ENCODE measurements at places on chromosomes 6 and 20.

DNA sequence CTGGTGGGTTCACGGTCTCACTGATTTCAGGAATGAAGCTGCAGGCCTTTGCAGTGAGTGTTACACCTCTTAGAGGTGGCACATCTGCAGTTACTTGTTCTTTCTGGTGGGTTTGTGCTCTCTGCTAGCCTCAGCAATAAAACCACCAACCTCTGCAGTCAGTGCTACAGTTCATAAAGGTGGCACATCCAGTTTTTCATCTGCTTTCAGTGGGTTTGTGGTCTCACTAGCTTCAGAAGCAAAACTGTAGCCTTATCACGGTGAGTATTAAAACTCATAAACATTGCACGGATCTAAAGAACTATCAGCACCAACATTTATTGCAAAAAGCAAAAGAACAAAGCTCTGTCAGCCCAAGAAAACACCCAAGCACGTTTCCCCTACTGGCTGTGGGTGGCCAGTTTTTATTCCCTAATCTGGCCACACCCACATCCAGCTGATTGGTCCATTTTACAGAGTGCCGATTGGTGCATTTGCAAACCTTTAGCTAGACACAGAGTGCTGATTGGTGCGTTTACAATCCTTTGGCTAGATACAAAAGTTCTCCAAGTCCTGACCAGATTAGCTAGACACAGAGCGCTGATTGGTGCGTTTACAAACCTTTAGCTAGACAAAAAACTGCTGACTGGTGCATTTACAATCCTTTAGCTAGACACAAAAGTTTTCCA, 3.4 kb upstream of the TMEM14C start:
- H3K36me3 ChIP-seq: peaks cover 15% of the 10 kb centered on the region
- peaks cover 9% of the 10 kb centered on the region for H3K4me1 ChIP-seq
- DNase-seq: no peak
- H3K4me3 ChIP-seq: peak overlapping the region; percentile 58
- no peaks in the 10 kb centered on the region for H3K27me3 ChIP-seq

GRCh38 chr6:79764747-79765146, 133.6 kb downstream of the SH3BGRL2 start:
- H3K36me3 ChIP-seq: no peaks in the 10 kb centered on the region
- H3K4me3 ChIP-seq: no peak overlapping the region
- H3K4me1 ChIP-seq: peaks cover 7% of the 10 kb centered on the region
- no peak overlapping the region for H3K27ac ChIP-seq
- no peaks in the 10 kb centered on the region for H3K27me3 ChIP-seq
- no peak for DNase-seq

DNA sequence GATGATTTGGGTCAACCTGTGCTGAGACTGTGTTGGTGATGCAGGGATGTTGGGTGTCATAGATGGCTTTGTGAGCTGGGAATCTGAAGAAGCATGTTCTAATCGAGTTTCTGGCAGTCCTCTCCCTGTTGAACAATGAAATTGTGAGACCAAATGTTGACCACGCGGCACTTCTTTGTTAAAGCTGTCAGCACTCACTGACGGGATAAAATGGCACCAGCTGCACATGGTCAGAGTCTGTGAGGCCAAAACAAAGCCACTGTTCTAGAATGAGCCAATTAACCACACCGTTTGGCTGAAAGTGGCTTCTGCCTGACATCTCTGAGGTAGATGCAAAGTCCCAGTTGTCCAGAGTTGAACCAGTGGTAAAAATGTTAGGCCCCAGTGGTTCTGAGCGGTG, 562.2 kb downstream of the KIF16B start:
- no peak overlapping the region for H3K27ac ChIP-seq
- H3K4me3 ChIP-seq: no peak overlapping the region
- no peaks in the 10 kb centered on the region for H3K36me3 ChIP-seq
- DNase-seq: no peak

DNA sequence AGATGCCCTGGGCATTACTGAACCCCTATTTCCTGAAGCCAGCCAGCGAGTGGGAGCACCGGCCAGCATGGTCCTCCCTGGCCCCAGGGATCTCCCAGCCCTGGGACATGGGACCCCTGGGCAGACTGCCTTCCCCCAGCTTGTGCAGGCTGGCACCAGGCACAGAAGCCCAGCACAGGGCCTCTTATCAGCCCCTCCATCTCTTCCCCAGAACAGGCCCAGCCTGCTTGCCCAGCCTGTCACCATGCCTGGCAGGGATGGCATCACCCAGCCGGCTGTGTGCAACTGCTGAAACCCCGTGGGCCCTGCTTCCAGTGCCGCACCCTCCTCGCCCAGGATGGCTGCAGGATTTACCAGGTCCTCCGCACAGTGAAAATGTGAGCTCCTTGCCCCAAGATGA, 6.1 kb upstream of the OSBPL2 start:
- H3K27ac ChIP-seq: no peak overlapping the region
- no peak overlapping the region for H3K4me3 ChIP-seq
- peaks cover 12% of the 10 kb centered on the region for H3K36me3 ChIP-seq
- peaks cover 16% of the 10 kb centered on the region for H3K4me1 ChIP-seq
- H3K27me3 ChIP-seq: peaks cover 18% of the 10 kb centered on the region

DNA sequence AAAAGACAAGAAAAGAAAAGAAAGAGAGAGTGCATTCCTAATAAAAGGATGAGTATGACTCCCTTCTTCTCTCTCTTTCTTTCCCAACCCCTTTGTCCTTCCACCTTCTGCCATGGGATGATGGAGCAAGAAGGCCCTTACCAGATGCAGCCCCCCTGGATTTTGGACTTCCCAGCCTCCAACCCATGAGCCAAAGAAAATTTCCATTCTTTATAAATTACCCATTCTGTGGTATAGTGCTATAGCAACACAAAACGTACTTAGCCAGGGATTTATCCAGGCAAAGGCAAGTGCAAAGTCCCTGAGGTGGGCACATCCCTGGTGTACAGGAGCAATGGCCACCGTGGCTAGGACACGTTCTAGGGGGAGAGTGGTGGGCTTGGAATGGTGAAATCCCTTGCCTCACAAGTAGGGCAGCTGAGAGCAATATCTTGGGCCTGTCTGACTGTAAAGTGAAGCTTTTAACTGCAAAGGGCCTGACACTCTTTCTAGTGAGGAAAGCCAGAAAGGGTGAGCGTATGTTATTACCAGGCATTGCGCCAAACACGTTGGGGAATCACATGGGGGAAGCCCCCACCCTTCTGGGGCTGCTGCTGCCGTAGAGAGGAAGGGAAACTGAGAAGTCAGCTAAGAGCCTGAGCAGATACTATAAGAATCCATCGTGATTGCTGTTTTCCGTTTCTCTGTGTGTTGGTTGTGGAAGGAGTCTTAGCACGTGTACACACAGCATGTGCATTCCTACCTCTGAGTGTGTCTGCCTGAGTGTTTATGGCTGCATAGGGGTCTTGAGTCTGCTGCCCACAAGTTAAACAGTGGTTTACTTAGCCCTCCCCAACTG, 50.7 kb upstream of the SIRPA start:
- peaks cover 14% of the 10 kb centered on the region for H3K4me1 ChIP-seq
- H3K4me3 ChIP-seq: no peak overlapping the region
- H3K36me3 ChIP-seq: no peaks in the 10 kb centered on the region
- peaks cover 33% of the 10 kb centered on the region for H3K27me3 ChIP-seq
- no peak for DNase-seq

DNA sequence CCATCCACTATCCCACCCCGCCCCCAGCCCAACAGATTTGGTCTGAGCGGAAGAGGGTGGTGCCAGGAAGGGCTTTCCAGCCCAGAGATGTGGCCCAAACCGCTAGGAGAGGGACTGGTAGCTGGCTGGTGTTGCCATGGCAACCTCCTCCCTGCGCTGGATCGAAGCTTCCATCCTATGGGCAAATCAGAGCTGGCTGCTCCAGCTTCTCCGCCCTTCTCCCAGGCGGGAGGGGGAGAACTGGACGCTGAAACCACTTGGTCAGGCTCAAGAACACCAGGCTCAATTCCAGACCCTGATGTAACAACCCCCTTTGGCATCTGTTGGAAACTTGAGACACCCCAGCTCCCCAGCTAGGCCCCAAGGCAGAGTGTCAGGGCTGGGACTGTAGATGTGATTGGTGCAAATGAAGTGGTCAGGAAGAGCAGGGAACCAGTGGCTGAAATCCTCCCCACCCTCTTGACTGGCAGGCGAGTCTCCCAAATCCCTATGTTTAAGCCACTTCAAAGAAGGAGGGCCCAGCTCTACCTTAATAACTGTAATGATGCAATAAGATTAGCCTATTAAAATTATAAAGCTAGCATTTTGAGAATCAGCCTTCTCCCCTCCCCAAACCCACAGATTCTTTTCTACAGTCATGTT, 4.2 kb downstream of the RIMS4 start:
- peaks cover 5% of the 10 kb centered on the region for H3K4me1 ChIP-seq
- peaks cover 4% of the 10 kb centered on the region for H3K36me3 ChIP-seq
- H3K27me3 ChIP-seq: peaks cover 85% of the 10 kb centered on the region
- H3K4me3 ChIP-seq: no peak overlapping the region
- no peak overlapping the region for H3K27ac ChIP-seq
- no peak for DNase-seq

DNA sequence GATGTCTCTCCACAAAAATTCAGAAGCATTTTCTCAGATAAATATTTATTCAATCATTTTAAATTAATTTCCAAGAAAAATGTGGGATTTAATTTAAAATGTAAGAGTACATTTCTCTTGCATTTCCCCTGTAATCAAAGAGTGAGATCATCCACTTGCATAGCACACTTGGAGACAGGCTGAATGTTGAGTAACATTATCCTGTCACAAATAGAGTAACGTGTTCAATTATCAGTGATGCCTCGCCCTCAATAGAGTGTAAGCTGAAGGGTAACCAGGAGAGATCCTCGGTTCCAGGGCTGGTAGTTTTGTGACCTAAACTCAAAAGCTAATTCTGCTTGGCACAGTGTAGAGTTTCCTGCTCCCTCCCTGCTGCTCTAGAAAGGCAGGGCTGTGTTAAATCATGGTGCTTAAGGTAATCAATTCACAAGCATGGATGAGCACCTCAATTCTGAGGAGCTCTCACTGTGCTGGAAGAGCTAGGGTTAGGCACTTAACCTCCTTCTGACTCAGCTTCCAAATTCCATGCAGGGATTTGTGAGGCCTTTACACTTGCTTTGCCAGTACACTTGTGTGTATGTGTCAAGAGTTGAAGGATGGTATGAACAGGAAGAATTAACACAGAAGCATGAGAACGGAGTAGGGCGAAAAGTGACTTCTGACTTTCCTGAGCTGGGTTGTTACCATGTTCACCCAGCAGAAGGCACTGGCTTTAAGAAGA, 56.6 kb downstream of the MMUT start:
- no peaks in the 10 kb centered on the region for H3K36me3 ChIP-seq
- no peak overlapping the region for H3K4me3 ChIP-seq
- H3K27ac ChIP-seq: no peak overlapping the region
- DNase-seq: no peak
- H3K4me1 ChIP-seq: no peaks in the 10 kb centered on the region
- H3K27me3 ChIP-seq: no peaks in the 10 kb centered on the region

GRCh38 chr20:44006578-44006977, 91.9 kb downstream of the TOX2 start:
- no peak overlapping the region for H3K27ac ChIP-seq

DNA sequence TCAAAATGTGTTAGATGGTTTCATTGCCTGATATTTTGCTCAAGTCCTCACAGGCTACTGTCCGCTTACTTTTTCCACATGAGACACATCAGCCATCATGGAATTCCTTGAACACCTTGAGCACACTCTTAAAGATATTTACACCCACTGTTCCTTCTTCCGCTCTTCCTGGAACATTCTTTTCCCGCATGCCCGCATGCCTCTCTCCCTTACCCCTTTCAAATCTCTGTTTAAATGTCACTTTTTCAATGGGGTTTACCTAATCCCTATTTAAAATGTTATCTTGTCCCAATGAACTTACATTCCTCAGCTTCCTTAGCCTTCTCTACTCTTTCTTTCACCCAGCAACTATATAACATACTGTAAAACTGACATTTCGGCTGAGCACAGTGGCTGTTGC, 503.3 kb upstream of the PTCHD4 start:
- H3K27me3 ChIP-seq: no peaks in the 10 kb centered on the region
- no peaks in the 10 kb centered on the region for H3K4me1 ChIP-seq
- DNase-seq: no peak
- no peaks in the 10 kb centered on the region for H3K36me3 ChIP-seq
- no peak overlapping the region for H3K4me3 ChIP-seq

DNA sequence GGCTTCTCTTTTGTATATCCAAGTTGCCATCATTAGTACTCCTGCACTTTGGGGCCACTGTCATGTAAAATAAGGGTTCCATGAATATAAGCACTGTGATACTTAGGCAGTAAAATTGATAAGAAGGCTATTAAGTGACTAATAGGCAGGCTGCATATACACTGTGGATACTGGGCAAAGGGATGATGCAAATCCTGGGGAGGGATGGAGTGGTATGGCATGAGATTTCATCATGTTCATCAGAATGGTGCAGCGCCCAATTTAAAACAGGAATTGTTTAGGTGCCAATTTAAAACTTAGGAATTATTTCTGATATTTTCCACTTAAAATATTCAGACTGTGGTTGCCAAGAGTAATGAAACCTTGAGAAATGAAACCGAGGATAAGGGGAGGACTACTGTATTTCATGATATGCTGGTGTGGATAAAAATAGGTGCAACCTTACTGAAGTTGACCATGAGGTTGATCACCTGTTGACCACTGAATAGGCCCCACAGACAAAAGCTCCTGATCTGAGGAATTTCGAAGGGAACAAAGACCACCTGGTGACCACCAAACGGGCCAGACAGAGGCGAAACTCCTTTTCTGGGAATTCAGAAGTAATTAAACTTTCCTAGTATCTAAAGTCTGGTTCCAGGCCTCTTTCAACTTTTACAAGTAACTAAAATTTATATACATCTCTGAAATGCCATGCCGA, 4.9 kb upstream of the TRIM39 start:
- no peak overlapping the region for H3K4me3 ChIP-seq
- DNase-seq: no peak
- no peak overlapping the region for H3K27ac ChIP-seq
- H3K27me3 ChIP-seq: no peaks in the 10 kb centered on the region

GRCh38 chr6:21382821-21383449, 210.6 kb upstream of the SOX4 start:
- H3K4me1 ChIP-seq: peaks cover 27% of the 10 kb centered on the region
- DNase-seq: no peak
- H3K27me3 ChIP-seq: no peaks in the 10 kb centered on the region
- peak overlapping the region; percentile 30 for H3K27ac ChIP-seq

GRCh38 chr6:38564301-38564700, 75.4 kb downstream of the BTBD9 start:
- H3K27ac ChIP-seq: no peak overlapping the region
- no peaks in the 10 kb centered on the region for H3K36me3 ChIP-seq
- no peak overlapping the region for H3K4me3 ChIP-seq

- H3K36me3 ChIP-seq: peaks cover 13% of the 10 kb centered on the region
- no peak for DNase-seq
- peaks cover 51% of the 10 kb centered on the region for H3K4me1 ChIP-seq
- H3K4me3 ChIP-seq: no peak overlapping the region
Observed at GRCh38 chr20:51484141-51484815, 58.2 kb downstream of the NFATC2 start.

DNA sequence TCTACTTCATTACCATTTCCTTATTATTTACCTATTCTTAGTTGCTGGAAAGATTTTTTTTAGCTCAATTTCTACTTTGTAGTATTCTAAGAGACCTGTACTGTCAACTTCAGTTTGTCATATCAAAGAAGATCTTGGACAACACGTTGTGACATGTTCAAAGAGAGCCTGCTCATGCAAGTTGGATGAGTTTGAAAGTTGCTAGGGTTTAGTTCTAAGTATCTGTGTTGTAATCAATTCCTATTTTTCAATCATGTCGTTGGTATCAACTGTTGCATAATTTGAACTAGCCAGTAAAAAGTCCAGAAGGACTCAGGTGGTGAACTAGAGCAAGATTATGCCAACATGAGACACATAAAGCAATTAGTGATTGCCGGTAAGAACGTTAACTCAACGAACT, 30.2 kb downstream of the PKIB start:
- H3K4me1 ChIP-seq: no peaks in the 10 kb centered on the region
- H3K27me3 ChIP-seq: no peaks in the 10 kb centered on the region
- no peak overlapping the region for H3K4me3 ChIP-seq
- H3K27ac ChIP-seq: no peak overlapping the region

Measured in Calu3 (cell line).